Mucosa of gallbladder (tissue), 1 donor: ENCODE measurements at places on chromosomes 5 and 9. TPM values are rescaled to one million over a fixed set of nuclear protein-coding genes. Genes with fewer than 3 reads are reported as not detected.

- no peak for DNase-seq
These were observed 39.8 kb upstream of the NUDT12 start for GRCh38 chr5:103602438-103602837.

DNA sequence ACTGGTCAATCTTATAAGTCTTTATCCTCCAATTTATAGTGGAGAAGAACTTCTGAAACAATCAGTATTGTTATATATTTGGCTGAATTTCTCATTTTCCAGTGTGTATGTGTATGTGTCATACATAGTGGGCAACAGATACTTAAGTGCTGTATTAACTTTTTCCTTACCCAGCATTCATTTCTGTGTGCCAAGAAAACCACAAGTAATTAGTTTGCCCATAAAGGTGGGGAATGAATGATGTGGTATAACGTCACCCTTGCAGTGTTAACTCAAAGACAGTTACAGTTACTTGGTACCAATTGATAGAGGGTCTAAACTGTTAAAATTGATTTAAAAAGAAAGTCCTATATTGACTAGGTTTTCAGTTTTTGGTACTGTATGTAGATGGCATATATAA is 2.0 kb downstream of the OGN start:
- no peak for DNase-seq

DNA sequence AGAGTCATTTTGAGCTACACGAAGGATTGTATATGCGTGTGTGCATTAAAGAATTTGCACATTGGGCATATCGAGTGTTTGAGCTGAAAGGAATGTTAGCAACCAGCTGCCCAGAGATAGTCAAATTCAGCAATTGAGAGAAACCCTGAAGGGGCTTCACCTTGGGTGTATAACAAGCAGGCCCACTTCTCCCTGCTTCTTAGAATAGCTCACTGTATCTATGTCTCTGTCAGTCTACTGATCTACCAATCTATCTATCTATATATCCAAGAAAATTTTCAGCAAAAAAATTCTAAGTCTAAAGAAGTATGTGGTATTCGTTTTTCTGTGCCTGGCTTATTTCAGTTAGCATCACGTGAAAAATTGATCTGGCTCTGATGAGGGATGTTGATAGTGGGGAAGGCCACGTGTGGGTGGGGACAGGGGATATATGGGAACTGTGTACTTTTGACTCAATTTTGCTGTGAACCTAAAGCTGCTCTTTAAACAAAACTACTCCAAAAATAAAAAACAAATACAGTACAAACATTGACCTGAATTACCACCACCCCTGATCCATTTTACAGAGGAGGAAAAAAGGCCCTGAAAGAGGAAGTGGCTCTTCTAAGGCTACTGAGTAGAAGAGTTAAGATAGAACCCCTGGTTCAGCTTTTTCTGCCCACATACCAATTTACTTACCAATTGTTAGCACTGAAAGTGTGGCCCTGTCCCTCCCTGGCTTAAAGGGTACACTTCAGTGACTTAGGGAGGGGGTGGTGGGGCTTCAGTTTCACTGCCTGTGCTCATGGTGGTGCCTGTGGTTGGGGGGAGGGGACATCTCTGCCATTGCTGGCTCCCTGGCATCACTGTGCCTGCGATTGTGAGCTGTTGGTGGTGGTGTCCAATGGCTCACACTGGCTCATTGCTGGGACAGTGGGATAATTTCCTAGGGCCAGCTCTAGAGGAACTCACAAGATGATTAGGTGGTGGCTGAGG is 141.8 kb downstream of the DOCK2 start:
- no peak for DNase-seq

- peak; percentile 26 for DNase-seq
These were observed 439.0 kb downstream of the ENC1 start for GRCh38 chr5:74201334-74202081.

DNA sequence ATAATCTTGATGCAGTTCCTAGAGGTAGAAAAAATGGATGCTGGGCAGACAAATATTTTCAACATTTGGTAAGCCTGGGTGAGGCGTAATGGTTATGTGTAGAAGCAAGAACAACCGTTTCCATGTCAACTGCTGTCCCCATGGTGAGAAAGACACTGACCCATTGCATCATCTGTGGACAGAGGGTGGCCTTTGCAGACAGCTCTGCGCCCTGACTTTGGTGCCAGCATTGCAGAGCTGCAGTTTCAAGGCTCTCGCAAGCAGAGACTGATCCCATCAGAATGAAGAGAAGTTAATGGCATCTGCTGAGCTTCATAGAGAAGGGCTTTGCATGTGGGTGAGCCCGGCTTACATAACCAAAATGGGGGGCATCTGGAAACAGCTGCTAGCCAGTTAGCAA is 179.0 kb upstream of the ADRA1B start:
- DNase-seq: no peak

- peak; percentile 32 for DNase-seq
These were observed 977.9 kb upstream of the NUDT12 start for GRCh38 chr5:104540448-104540847.

GRCh38 chr5:75051217-75051751 is 1.1 kb downstream of the GCNT4 start:
- DNase-seq: peak; percentile 51

GRCh38 chr9:105218673-105219072 is 25.8 kb upstream of the SLC44A1 start:
- DNase-seq: no peak

- no peak for DNase-seq
These were observed 260.4 kb upstream of the ADRA1B start for GRCh38 chr5:159655757-159656409.

TARS1 gene
- 62.2 TPM for total RNA-seq

ELAVL2 gene
- total RNA-seq: 0.23 TPM

CCL27 gene
- total RNA-seq: not detected

BTNL9 gene
- total RNA-seq: 11.5 TPM

IRX4 gene
- not detected for total RNA-seq

ARRDC3 gene
- total RNA-seq: 69.7 TPM

WHRN gene
- total RNA-seq: 9.2 TPM

AGXT2 gene
- 6.6 TPM for total RNA-seq

INSL6 gene
- total RNA-seq: not detected

KIF27 gene
- 7.9 TPM for total RNA-seq

SHISAL2B gene
- total RNA-seq: not detected
